Epithelial cell of esophagus (primary cell): ENCODE measurements at places on chromosomes 1 and 21.

GRCh38 chr1:213244664-213245091, 193.6 kb downstream of the RPS6KC1 start:
- peak; percentile 60 for DNase-seq

DNA sequence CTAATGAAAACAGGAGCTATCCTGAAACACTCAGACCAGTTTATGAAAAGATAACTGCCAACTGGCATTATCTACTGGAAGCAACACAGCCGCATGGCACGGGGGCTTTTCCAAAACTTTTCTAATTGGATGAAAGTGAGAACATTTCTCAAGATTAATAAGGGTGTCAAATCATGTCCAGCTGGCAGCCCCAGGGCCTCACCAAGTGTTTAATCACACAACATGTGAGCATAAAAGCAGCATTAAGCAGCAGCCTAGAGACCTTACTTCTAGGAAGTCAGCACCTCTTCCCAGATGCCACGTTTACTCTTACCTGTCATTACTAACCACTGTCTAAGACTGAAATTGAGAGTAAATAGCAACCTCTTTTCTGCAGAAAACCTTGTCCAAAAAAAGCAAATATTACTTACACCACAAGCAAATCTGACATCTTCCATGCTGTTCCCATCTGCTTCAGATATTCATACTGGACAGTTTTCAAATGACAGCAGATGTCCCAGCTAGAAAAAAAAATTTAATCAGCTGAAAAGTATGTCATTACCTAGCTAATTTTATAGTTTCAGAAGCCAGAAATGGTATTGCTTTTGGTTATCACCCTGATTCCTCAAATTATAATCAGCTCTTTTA, 341.5 kb upstream of the ZP4 start:
- no peak for DNase-seq

- DNase-seq, result no peak
Measured at GRCh38 chr1:63967901-63968300, 194.1 kb downstream of the ROR1 start.

- no peak for DNase-seq
Measured at GRCh38 chr1:227740401-227740960, 5.2 kb downstream of the SNAP47 start.

DNA sequence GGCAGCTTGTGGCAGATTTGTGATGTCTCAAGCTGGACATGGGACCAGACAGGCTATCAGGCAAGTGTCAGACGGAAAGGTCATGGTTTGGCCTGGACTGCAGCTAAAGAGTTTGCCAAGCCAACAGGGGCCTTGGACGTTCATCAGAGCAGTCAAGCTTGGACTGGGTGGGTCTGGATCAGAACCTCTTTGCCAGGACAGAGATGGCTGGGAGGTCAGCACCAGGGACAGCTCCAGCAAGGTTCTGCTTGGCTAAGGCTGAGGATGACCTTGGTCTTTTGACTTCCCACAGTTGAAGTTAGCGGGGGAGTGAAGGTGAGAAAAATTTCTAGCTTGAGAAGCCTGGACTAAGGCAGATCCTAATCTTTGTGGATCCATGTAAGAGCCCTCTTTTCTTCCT, 68.1 kb downstream of the GRIK3 start:
- DNase-seq, result peak; percentile 10

DNA sequence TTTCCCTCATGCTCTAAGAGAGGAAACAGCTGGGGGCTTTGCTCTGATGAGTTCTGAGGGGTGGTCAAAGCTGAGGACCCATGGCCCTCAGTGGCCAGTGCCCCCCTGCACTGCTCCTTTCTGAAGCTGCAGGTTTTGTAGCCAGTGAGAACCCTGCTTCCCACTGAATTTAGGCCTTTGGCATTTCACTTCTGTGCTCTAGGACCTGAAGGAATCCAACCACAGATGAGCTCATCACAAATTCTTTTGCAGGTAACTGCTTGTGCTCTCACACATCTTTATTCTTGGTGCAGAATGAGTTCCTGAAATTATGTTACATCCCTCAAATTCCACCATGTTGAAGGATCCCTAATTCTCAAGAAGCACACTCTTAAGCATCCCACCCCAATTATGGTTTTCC, 248.7 kb upstream of the IRF2BP2 start:
- peak; percentile 80 for DNase-seq

DNA sequence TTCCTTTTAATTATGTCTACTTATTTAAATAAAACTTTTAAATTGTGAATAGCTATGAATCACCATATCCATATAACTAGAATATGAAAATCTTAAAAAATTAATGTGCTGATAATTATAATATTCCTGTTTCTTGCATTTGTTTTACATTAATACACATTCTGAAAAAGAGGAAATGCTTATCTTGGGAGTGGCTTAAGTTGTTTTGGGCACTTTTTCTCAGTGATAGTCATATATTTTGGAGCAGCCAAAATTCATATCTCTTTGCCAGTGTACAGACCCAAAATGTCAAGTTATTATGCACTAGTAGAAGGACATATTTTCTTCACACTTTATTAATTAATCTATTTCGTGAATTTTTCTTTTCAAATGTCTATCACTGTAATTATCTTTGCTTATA, 838.5 kb downstream of the USP25 start:
- no peak for DNase-seq
